ENCODE measurements at places on chromosomes 7 and 10.

DNA sequence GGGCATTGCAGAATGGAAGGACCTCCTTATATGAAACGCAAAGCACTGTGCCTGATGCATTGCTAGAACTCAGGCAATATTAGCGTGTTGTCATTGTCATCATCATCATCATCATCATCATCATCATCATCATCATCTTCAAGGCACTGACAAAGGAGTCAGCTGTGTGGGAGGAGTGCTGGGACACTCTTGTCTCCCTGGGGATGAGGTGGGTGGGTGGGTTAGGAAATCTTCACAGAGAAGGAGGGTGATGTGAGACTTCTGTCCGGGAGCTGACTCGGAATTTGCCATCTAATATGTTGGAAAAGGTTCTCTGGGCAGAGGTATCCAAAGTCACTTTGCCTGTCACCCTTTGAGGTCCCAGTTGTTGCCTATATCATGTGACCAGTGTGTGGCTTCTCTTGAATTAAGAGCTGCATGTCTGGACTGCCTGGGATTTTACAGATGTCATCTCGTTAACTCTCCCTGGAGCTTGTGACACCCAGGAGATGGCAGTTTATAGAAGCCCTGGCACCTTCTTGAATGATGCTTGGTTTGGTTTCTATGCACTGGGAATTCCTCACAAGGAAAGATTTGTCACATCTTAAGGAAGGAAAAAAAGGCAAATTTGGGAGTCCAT is 7.1 kb downstream of the HTRA1 start:
- DNase-seq = no peak

DNA sequence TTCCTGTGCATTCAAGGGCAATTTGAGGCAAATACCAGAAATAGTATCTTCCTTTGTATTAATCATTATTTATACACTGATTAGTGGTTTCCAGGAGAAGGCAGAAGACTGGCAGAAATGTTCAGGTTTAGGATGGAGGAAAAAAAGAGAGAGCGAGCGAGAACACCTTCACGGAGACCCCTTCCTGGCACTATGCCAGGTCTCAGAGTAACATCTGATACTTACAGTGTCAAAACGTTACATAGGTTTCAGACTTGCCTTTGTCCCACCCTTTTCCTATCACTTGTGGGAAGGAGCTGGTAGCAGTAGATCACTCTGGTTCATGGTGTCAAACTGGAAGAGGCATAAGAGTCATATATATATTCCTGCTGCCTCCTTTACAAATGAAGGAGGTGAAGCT is 652 bp downstream of the OR2A12 start:
- no peak for DNase-seq

DNA sequence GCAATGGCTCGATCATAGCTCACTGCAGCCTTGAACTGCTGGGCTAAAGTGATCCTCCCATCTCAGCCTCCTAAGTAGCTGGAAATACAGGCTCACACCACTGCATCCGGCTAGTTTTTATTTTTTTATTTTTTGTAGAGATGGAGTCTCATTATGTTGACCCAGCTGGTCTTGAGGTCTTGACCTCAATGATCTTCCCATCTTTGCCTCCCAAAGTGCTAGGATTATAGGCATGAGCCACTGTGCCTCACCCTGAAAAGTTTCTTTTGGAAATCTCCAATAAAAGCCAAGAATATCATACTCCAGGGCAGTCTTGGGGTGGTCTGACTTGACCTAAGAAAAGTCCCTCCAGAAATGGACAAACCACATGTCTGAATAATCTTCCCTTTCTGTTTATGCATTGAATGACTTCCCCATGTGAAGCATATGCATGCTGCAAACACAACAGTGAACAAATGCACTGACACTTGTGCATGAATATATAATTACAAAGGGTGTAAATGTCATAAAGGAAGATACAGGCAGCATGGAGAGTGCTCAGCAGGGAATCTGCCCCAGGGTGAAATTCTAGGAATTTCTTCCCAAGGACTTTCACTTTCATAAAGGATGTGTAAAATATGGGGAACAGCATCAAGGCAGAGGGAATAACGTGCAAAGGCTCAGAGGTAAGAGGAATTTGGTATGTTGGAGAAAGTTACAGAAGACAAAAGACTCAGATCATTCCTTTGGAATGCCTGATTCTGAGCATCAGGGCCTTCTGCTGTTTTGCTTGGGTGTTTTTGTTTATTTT is 142.4 kb upstream of the LYZL1 start:
- no peak for DNase-seq

DNA sequence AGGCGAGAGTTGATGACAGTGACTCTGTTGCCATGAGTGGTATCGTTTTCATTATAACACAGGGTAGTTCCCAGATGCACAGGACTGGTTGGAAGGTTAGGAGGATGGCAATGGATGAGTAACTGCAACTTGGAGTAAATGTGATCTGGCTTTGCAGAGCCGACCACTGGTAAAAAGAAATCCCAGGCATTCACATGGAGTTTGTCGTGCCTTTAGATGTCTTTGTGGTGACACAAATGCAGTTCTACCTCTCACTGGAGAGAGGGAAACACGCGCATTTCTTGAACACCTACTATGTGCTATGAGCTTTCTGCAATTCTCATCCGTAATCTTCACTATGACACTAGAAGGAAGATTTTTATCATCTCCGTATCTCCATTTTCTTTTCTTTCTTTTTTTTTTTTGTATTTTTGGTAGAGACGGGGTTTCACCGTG is 1.7 kb upstream of the MNX1 start:
- no peak for DNase-seq

DNA sequence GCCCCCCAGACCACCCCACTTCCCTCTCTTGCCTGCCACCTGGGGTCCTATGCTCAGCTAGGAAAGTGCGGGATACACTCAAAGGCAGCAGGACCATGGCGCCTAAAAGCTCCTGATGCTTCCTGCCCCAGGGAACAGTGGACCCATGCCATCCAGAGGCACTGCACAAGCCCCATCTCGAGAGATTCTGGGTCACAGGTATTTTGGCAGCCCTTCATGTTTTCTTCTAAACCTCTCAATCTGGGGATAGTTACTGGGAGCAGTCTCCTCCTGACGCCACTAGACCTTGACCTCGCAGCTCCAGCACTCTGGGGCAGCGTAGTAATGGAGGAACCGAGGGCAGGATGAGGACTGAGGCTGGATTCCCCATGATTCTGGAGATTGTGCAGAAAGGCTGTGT is 107.1 kb downstream of the GRK5 start:
- DNase-seq = no peak

- no peak for DNase-seq
Measured at GRCh38 chr7:6504996-6505395, 46.3 kb downstream of the GRID2IP start.

GRCh38 chr10:4240608-4241197 is 455.7 kb upstream of the KLF6 start:
- no peak for DNase-seq

- no peak for DNase-seq
Measured at GRCh38 chr7:157479326-157479725, 142.5 kb downstream of the DNAJB6 start.

DNA sequence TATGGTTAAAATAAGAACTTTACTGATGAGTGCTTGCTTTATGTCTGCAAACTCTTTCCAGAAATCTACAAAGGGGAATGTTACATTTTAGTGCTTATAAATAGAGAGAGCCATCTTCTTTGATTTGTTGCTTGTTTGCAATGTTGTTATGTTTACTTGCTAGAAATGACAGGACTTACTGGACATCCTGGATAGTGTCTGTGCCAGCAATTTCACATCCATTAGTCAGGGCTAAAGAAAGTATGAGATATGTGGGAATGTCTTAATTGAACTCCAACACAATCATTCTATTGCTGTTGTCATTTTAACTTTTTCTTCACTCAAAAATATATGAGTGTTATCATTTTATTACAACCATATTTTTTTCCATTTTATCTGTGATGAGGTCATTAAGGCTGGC is 453.2 kb downstream of the TNS3 start:
- no peak for DNase-seq

DNA sequence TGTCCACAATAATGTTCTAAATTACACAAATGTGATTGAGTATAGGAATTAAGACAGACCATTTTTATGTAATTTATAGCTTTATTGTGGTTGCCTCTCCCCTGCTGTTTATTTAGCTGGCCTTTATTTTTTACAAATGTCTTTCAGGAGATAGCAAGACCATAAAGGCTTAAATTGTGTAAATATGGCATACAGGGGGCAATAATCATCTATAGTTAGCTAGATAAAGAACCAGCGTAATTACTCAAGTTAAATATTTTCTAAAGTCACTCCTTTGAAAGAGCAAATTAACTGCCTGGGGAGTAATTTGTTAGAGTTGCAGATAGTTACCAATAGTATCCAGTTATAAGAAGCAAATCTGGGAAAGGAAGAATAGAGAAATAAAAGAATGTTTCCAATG is at the start of gene MALRD1:
Gene MALRD1, plus strand, starts transcription at position 313 of the 400 bp plus-strand sequence. CDS start 138 bp downstream, outside the sequence.
- DNase-seq = no peak

DNA sequence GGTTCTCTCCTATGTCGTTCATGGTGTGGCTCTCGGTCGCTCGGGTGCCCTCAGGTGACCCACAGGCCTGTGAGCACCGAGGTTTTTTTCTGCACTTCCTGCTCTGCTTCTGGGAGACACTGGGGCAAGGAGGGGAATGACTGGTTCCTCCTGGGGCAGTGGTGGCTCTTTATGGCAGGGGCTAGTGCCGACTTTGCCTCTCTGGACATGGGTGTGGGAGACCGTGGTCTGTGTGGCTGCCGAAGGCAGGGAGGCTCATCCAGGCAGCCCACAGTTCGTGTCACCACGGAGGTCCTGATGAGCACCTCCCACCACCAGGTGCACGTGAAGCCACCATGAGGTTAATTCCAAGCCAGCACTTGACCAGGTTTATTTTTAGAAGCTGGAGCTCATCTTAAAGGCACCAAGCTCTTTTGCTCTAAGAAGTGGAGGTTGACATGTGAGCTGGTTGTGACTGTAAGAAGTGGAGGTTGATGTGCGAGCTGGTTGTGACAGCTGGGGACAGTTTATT is 24.7 kb upstream of the DPYSL4 start:
- DNase-seq = no peak

DNA sequence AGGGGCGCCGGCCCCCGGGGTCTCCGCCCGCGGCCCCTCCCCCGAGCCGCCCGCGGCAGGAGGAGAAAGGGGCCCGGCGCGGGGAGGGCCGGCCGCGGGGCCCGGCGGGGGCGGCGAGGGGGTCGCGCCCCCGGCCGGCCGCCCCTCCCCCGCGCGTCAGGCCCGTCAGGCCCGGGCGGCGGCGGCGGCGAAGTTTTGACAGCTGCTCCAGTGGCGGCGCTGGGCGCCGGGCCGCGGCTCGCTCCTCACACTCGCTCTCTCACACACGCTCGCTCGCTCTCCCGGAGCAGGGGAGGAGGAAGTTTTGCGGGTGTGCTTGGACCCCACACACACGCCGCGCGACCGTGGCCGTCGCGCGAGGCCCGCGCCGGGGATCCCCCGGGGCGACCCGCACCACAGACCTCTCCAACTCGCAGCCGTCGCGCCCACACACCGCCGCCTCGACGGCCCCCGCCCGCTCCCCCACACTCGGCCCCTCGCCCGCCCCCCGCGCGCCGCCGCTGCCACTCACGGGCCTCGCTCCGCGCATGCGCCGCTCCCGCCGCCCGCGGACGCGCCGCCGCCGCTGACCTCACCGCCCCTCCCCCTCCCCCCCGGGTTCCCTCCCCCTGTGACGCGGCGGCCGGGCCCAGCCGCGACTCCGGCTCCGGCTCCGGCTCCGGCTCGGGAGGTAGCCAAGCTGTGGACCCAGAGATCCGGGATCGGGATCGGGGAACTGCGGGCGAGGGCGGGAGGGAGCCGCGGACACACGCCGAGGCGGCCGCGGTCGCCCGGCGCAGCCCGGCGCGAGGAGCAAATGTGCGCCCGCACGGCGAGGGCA is 518 bp upstream of the KMT2C start:
- peak; percentile 94 for DNase-seq

DNA sequence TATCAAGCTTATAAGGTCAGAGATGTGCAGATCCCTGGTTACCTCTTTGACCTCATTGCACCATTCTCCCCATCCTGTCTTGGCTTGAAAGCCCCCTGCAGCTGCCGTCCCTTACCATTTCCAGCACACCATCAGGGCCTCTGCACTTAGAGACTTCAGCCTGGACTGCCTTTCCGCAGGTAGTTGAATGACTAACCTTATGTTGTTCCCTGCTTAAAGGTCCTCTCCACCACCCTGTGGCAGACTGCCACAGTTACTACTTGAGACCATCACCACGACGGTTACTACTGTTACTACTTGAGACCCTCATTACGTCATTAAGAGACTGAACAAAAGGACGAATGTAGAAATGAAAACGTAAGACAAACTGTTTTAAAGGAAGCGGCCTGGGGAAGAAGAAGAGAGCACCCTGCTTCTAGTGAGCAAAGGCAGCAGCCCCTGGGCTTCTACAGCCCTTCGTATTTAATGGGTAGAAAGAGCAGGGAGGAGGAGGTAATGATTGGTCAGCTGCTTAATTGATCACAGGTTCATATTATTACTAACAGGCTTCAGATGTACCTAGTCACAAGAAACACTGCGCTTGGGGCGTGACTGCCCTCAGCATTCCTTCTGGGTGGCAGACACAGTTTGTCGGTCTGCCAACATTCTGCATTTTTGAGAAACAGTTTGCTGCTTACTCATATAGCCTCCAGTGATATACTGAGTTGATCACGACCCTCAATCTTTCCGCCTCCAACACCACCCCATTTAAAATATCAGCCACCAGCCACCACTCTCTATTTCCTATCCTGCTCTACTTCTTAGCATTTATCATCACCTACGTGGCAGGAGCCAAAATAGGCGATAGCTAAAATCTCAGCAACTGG is 74.1 kb upstream of the PARD3 start:
- peak; percentile 57 for DNase-seq

DNA sequence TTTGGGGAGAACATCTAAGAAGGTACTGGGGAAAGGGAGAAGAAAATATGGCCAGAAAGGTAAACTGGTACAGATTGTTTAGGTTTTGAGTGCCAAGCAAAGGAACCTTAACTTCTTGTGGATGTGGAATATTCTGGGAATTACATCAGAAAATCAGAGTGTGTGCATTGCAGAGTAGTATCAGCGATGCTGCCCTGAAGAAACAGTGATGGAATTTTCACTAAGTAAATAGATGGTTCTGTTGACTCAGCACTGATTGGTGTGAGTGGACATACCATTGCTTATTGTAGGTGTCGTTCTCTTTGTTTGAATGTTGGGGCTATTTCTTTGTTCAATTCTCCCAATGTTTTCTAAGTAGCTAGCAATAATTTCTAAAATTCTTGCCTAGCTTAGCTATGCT is 24.4 kb upstream of the AKR1B1 start:
- no peak for DNase-seq

- DNase-seq = no peak
Measured at GRCh38 chr10:89836840-89837164, 135.4 kb downstream of the KIF20B start.

GRCh38 chr7:142872106-142872675 is 13.4 kb downstream of the TRPV6 start:
- no peak for DNase-seq

GRCh38 chr10:102152545-102152890 is 329 bp downstream of the NOLC1 start:
- no peak for DNase-seq
